Erythroblast (primary cell): ENCODE measurements at places on chromosomes 16 and 17.

- no peak for DNase-seq
Measured at GRCh38 chr17:74579900-74580299, 12.2 kb downstream of the CD300LD start.

DNA sequence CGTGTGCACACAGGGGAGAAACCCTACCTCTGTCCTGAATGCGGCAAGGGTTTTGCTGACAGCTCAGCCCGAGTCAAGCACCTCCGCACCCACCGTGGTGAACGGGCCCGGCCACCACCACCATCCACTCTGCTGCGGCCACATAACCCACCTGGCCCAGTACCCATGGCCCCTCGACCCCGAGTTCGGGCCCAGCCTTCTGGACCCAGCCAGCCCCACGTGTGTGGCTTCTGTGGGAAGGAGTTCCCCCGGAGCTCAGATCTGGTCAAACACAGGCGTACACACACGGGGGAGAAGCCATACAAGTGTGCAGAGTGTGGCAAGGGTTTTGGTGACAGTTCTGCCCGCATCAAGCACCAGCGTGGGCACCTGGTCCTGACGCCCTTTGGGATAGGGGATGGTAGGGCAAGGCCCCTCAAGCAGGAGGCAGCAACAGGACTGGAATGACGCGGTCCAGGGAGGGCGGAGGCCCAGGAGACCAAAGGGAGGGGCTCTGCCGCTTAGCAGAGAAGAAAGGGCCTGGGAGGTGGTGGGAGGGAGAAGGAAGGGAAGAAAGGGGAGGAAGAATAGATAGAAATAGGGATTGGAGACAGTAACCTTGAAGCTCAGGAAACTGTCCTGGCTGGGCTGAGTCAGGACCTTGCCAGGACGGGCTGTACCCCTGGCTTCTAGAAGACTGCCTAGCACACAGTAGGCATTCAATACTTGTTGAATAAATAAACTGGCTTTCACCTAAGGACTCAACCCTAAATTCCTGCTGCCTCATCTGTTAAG, 3.6 kb downstream of the ZNF48 start:
- no peak for DNase-seq

- DNase-seq, result no peak
Measured at GRCh38 chr16:19274165-19274797, 11.2 kb upstream of the CLEC19A start.

- DNase-seq, result no peak
Measured at GRCh38 chr16:28473714-28474265, 1.7 kb upstream of the NPIPB7 start.

DNA sequence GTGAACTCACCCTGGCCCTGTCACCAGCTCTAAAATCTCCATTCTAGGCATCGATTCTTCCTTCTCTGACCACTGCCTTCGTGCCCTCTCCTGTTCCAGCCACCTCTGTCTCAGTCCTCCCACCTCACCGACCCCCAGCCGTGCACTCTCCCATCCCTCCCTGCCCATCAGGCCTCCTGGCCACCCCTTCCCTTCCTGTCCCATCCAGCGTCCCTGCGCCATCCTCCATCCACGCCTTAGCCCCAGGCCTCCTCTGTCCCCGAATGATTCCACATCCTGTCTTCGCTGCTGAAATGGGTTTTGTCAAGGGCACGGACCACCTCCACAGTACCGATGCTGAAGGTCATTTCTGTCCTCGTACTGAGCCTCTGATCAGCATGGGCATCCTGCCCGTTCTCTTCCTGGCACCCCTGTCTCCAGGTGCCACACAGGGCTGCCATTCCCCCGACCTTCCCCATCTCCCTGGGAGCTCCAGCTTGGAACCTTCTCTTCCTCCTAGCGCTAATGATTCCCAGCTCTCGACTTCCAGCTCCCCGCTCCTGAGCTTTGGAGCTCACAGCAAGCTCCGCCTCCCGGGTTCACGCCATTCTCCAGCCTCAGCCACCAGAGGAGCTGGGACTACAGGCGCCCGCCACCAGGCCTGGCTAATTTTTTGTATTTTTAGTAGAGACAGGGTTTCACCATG, 2.6 kb downstream of the TRIM65 start:
- no peak for DNase-seq

DNA sequence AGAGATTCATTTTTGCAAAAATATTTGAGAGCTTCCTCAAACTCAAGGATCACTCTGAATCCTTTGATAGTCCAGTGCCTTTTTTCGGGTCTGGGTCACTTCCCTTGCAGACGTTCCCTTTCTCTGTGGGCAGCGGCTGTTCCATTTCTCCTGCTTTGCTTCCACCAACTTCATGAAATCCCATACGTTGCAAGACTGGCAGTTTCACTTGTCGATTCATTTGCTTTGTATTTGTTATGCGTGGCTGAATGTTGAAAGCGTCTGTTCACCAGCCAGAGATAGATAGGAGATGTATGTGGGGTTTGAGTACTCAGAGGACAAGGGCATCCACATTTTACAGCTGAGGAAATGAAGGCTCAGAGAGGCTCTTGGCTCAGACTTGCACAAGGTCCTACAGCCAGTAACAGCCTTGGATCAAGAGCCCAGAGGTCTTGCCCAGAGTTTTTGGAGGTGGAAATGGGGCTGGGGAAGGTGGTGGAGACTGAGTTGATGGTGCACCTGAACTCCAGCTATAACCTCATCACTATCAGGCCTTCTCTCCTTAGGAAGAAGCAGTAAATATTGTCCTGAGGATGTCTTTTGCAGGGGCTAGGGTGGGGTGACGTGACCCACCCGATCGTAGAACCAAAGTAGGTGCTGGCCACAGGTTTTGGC, 1.3 kb upstream of the CCDC102A start:
- DNase-seq, result no peak

GRCh38 chr16:87687126-87687910, 78.5 kb downstream of the KLHDC4 start:
- DNase-seq, result no peak

DNA sequence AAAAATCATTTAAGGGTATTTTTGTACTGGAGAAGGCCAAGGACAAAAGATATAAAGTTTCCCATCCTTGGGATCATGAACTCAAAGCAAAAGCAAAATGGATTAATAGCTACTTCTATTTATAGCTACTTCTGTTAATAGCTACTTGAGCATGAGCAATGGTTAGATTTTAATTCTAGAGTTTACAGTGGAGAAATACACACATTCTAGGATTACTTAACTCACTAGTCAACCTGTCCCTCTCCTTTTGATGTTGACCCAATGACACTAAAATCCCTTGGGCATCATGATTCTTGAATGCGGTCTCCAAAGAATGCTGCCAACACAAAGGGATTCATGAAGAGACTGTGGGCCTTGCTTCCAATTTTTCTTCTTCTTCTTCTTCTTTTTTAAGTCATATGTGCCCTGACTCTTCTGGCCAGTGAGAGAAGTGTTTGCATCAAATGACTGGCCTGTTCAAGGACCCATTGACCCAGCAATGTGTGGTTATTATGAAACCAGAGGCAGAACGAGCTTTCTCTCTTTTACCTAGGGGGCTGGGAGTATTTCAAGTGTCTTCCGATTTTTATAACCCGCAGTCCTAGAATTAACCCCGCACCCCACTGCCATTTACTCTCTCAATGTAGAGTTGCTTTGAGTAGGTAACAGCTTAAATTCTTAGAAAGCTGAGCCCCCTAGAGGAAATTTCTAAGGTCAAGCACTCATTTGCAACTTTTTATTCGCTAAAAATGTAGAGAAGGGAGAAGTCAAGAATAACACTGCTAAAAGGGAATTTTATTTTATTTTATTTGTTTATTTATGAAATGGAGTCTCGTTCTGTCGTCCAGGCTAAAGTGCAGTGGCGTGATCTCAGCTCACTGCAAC, 34.6 kb downstream of the OTOA start:
- no peak for DNase-seq

GRCh38 chr16:19525385-19525723, 1.6 kb downstream of the CCP110 start:
- DNase-seq, result no peak

DNA sequence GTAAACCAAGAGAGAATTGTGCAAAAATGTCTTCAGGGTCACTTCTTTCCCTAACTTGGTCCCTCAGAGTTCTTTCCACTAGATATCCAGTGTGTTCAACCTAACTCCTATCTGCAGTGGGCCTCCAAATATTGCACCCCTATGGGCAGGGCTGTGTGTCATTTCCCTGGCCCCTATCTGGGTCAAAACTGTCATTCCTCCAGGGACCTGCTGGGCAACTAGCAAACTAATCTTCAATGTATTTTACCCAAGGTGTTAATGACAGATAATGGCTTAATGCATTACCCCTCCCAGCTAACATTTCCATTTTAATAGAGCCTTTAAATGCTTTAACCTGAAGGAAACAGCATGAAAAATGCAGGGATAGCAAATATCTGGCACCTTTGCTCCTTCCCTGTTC, 25.8 kb upstream of the SKAP1 start:
- DNase-seq, result peak; percentile 78

DNA sequence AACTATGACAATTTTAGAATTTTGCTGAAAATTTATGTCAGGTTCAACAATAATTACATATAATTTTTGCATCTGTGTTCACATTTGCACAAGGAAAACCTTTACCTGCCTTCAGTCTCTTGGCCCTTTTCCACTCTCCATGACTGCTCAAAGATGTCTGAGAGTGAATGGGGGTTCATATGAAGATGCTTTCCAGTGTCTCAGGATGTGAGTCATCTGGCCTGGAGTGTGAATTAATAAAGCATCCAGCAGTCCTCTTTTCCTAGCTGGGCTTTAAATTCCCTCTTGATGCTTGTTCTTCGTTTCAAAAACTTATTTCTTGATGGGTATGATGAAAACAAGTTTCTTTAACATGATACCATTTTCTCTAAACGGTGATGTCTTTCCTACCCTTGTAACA, 99.9 kb downstream of the CDK5R1 start:
- no peak for DNase-seq

- no peak for DNase-seq
Measured at GRCh38 chr16:54703339-54703738, 227.3 kb upstream of the IRX5 start.
